Right lung (tissue), 10 donors: ENCODE measurements at places on chromosomes 2 and 18. TPM values are rescaled to one million over a fixed set of nuclear protein-coding genes. Genes with fewer than 3 reads are reported as not detected.

Gene B4GALT6
- polyA plus RNA-seq: 15.5 TPM

DNA sequence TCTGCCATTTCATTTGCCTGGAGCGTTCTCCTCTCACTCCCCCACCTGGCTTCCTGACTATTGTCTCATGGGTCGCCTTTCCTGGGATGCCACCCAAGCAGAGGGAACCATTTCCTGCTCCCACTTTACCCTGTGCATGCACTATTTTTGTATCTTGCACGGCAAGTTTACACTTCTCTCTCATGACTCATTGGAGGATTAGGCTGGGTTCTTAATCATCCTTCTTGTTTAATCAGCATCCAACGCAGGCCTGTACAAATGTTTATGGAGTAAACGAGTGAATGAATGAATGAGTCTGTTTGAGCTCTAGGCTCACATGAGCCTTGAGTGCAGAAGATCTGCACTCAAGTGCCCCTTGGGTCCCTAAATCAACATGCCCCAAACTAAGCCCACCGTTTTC lies 3.8 kb upstream of the ARHGAP25 start:
- no peak for DNase-seq

- no peak for DNase-seq
Observed at GRCh38 chr2:28377195-28377816, 15.4 kb upstream of the FOSL2 start.

DNA sequence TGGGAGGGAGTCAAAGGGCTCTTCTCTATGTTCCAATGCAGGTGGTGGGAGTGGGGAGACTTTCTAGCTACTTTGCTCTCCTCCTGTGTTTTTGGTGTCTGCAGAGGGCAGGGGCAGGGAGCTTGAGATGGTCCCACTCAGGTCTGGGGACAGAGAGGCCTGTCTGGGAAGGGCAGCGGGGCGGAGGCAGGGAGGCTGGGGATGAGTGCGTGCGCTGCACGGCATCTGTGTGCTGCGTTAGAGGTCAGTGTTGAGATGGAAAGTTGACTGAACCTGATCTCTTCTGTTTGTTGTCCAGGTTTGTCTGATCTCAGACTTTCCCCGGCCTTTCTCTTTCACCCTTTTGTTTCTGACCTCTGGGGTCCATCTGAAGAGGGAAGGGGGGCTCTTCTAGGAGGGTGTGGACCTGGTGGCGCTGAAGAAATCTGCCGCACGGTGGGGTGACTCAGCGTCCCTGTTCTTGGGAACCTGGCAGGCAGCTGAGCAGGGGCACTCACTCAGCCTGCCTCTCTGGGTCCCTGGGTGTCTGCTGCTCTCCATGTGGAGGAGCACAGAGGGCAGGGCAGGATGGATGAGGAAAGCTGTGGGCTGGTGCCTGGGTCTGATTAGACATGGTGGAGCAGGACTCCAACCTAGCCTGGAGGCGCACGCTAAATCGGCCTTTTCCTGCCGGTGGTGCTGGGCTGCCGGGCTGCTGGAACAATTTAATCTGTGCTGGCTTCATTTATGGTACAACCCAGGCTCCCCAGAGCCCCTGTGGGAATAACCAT lies 24.1 kb downstream of the IGFBP2 start:
- no peak for DNase-seq

GRCh38 chr18:62523631-62524439 lies 1.0 kb downstream of the ZCCHC2 start:
- peak; percentile 42 for DNase-seq

DNA sequence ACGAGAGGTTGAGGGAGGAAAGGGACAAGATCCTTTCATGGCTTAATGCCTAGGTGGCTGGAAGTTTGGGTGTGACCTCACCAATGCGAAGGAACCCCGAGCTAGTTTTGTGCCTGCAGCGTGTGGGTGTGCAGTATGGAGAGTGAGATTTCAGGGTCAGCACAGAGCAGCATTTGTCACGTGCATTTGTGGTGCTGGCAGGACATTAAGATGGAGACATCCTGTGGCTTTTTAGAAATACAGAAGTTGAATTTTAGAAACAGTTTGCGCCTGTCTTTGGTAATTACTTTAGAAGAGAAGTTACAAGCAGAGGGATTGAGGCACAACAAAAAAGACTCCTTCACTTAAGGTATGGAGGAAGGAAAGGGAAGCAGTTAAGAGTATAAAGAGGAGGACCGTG lies 258.2 kb upstream of the THUMPD2 start:
- DNase-seq: no peak

- DNase-seq: no peak
Observed at GRCh38 chr2:240439698-240440151, 4.3 kb downstream of the GPC1 start.

DNA sequence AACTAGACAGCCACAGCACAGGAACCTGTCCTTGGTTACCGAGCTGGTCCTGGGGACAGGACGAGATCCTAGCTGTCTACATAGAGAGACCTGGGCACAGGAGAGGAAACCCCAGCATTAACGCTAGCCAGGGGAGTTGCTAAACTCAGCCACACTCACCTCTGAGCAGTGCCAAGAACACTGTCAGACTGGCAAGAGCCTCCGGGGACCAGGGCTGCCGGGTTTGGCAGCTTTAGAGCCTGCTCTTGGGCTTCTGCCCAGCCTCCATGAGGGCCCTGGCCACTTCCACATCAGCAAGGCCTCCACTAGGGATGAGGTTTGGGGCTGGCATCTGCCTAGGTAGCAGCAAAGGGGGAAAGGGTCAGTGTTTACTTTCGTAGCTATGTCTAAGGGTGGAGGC lies 6.7 kb downstream of the TMBIM1 start:
- no peak for DNase-seq

- DNase-seq: no peak
Observed at GRCh38 chr2:143954186-143954585, 565.7 kb downstream of the ZEB2 start.

GRCh38 chr2:125330133-125330532 lies 1305.0 kb downstream of the CNTNAP5 start:
- no peak for DNase-seq

DNA sequence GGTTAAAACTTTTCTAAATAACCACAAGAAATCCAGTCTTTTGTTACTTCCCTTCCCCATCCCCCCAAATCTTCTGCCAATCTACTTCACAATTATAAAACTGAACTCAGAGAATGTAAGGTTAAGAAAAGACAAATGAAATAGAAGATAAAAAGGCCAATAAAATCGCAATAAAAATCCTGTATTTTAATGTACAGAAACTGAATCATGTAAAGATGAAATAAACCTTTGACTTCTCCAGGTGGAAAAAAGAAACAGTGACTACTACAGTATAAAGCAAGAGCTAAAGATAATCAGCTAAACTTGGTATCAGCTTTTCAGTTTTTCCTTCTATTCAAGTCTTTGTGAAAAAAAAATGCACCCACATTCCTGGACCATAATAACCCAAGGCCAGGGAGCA lies 1.7 kb downstream of the SYT4 start:
- DNase-seq: no peak

Gene PIEZO2
- 227 TPM for polyA plus RNA-seq

GRCh38 chr2:158999458-158999857 lies 31.0 kb downstream of the TANC1 start:
- no peak for DNase-seq

DNA sequence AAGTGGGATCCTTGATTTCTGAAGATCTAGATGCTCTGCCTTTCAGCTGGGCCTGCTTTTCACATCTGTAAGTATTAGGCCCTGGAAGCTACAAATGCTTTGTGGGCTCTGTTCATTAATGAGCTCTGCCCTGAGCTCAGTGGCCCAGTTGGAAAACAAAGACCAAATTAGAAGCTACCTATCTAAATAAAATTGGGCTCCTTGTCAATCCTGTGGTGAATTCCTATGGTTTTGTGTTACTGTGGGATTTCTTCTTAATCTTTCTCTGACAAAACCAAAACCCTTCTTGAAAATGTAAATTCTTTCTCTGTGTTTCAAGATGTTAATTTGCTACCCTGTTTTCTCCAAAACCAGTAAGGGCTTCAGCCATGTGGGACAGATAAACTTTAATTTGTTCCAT lies 219.0 kb upstream of the HS6ST1 start:
- no peak for DNase-seq

DNA sequence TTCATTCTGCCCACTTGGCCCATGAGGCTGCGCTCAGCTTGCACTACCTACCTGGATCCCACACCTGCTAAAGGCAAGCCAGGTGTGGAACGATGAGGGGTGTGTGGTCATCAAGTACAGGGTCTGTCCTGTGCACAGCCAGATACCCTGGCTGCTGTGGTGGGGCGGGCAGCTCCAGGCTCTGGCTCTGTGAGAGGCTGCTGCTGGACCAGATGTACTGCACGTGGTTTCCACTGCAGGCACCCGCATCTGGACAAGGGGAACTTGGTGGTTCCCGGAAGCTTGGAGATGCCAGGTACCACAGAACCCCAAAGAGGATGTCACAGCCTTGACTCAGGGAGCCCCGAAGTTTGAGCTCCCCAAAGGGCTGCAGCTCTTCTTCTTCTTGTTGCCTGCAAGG lies 68.1 kb upstream of the ZNF804A start:
- DNase-seq: no peak

DNA sequence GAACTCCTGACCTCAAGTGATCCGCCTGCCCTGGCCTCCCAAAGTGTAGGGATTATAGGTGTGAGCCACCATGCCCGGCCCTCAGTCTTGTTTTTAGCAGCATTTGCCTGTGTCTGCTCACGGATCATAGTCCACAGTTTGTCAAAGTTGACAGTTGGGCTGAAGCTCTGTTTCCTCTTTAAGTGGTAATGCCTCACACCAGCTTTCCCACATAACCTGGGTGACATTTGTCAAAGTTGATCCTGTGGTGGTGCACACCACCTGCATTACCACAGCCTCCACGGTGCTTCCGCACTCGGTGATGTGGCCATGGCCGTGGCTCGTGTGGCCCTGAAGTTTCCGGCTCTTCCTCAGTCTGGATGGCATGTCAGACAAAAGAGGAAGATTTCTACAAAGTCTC lies 27.1 kb downstream of the RAB31 start:
- no peak for DNase-seq

GRCh38 chr2:3073041-3073595 lies 304.5 kb downstream of the EIPR1 start:
- no peak for DNase-seq

DNA sequence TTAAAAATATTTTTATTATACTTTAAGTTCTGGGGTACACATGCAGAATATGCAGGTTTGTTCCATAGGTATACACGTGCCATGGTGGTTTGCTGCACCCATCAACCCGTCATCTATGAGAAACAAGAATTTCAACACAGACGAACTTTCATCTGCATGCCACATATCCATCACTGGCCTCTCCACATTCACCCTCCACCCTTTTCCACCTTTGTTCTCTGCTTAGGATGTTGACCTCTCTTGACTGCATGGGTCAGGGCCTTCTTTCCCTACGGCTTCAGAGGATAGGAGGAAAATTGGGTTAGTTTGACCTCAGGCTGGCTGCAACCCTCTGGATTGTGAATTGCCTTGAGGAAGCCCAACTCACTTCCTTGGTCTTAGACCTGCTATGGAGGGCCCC lies 260.9 kb downstream of the MREG start:
- no peak for DNase-seq

Gene CCDC85A
- polyA plus RNA-seq: 1.7 TPM

Gene UGT1A5
- polyA plus RNA-seq: not detected

Gene ARHGAP25
- 6.9 TPM for polyA plus RNA-seq

DNA sequence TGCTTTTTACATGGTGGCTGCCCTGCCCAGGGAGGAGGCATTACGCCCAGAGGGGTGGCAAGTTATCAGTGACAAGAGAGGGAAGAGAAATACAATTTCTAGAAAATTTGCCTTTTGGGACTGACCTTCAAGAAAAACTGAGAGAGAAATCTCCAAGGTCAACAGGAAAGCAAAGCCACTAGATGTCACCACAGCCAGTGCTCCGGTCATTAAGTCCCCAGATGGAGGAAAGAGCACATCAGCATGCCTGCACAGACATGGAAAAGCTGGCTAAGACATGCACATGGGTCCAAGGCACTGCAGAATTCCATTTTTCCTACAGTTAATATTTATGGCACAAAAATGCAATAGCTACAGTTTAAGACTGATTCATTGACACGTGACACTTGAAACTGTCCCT lies 21.0 kb downstream of the FHL2 start:
- DNase-seq: no peak

Gene SERPINB12
- not detected for polyA plus RNA-seq

- DNase-seq: no peak
Observed at GRCh38 chr2:117967977-117968718, 45.7 kb downstream of the CCDC93 start.

Gene PER2
- 8.1 TPM for polyA plus RNA-seq

DNA sequence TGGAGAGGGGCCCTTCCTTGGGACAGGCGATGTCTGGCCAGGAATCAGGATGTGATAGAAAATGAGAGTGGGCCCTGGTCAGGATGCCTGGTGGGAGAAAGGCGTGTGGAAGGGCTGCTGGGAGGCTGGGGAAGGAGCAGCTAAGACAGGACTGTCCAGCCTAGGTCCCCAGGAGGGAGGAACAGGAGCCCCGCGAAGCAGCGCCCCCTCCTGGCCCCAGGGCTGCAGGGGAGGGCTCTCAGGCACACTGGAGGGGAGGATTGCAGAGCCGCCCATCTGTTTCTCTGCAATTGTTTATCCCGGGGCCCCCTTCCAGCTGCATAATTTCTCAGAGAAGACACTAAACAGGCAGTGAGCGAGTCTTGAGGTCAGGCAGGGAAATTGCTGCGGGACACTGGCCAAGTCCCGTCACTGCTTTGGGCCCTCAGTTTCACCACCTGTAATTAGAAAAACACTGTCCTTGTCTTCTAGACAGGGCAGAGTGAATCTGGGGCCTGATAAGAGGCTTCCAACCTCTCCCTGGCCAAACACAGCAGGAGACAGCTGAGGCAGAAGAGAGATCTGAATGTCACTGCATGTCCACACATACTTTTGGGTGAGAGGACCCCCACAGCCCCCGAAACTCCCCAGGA lies 3.9 kb upstream of the NPPC start:
- DNase-seq: no peak

DNA sequence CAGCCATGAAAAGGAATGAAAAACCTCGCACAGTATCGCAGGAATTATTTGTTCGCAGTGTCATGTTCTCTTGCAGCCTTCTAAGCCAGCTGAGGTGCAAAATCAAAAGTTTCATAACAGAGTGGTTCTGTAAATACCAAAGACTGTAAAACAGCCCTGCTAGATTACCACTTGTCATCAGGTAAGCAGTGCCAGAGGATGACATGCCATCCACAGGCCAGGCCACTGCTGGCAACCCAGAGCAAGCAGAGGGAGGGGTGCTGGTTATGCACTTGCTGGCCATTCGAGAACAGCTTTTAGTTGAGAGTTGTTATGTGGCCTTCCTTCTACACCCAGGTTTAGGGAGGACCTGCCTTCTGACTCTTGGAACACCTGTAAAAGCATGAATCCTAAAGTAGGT lies 114.3 kb upstream of the MGAT5 start:
- DNase-seq: no peak
